Subcutaneous preadipocyte (primary cell): ENCODE measurements at places on chromosomes 13 and 19. TPM values are rescaled to one million over a fixed set of nuclear protein-coding genes. Genes with fewer than 3 reads are reported as not detected.

The SHANK1 gene
- 0.73 and 1.2 TPM in 2 replicates for total RNA-seq

The BCKDHA gene
- 35.6 and 37.9 TPM in 2 replicates for total RNA-seq

The PLA2G4C gene
- 1.8 and 2.2 TPM in 2 replicates for total RNA-seq

The GNG7 gene
- total RNA-seq, result under 0.01 TPM in 2 replicates

The TUBA3C gene
- not detected in 2 replicates for total RNA-seq

The C5AR2 gene
- under 0.01 and 0.20 TPM in 2 replicates for total RNA-seq

The SELENOV gene
- total RNA-seq, result not detected in 2 replicates

The ERF gene
- total RNA-seq, result 20.2 and 34.0 TPM in 2 replicates

The SIGLEC8 gene
- total RNA-seq, result not detected in 2 replicates

The ZNF20 gene
- total RNA-seq, result 2.5 and 4.4 TPM in 2 replicates

The MYO1F gene
- 0.20 and 0.73 TPM in 2 replicates for total RNA-seq

The CALR3 gene
- total RNA-seq, result not detected in 2 replicates

The NMRK2 gene
- total RNA-seq, result not detected in 2 replicates

The MLLT1 gene
- total RNA-seq, result 9.2 and 13.3 TPM in 2 replicates

The NCAN gene
- total RNA-seq, result under 0.01 TPM in 1 of 2 replicates, not detected in the other
